ENCODE measurements at places on chromosomes 16 and 17.

DNA sequence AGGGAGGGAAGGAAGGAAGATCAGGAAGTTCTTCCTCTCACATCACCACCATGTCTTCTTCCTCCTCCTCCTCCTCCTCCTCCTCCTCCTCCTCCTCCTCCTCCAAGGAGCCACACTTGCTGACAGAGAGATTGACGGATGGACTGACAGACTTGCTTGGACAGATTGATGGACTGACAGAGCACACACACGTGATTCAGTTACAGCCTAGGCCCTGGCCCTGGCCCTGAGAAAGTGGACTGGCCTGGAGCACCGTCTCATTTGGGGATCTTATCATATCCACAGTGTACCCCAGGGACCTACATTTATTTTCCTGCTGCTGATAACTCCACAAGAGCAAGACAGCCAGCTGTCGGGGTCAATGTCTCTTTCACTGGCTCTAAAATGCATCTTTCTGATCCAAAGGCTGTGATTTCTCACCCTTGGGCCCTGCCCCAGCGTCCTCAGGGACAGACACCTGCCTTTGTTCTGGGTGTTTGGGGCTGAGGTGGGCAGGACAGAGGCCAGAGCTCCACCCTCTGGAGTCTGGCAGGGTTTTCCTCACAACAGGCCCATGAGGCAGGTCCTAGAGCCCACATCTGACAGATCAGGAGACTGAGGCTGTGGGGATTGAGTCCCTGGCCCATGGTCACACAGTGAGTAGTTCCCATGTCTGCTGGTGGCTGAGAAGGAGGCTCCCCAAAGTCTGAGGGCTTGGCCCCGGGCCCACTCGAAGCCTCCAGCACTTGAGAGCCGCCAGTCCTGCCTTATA is 2.3 kb upstream of the P2RX1 start:
- no peak for DNase-seq

GRCh38 chr16:46746821-46747776 is 1.0 kb downstream of the MYLK3 start:
- DNase-seq: peak; percentile 56

GRCh38 chr17:19337712-19338023 is 24.9 kb downstream of the B9D1 start:
- DNase-seq: no peak

DNA sequence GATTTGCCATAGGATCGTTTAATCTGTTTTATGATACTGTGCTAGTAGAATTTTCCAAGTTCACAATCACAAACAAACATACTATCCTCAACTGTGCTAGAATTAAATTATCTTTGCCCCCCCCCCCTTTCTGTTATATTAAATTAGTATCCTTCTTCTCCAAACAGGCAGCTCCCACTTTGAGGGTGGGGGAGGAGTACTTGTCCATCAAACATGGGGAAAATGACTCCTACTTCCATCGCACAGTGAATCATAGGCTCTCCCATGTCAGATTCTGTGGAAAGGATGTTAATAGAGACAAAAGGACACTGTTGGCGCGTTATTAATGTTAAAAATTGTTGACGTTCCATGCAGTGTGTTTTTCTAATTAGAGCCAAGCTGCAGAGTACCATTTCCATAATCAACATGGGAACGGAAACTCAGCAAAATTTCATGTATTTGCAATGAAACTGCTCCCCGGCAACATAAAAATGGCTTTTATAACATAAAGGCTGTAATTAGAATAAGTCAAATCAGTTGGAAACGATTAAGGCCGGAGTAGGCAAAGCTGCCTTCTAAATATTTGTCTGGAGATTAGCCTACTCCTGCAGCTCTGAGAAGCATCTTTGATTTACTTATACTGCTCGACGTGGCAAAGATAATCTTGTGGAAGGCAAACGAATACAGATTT is 104.6 kb downstream of the RBFOX1 start:
- no peak for DNase-seq

DNA sequence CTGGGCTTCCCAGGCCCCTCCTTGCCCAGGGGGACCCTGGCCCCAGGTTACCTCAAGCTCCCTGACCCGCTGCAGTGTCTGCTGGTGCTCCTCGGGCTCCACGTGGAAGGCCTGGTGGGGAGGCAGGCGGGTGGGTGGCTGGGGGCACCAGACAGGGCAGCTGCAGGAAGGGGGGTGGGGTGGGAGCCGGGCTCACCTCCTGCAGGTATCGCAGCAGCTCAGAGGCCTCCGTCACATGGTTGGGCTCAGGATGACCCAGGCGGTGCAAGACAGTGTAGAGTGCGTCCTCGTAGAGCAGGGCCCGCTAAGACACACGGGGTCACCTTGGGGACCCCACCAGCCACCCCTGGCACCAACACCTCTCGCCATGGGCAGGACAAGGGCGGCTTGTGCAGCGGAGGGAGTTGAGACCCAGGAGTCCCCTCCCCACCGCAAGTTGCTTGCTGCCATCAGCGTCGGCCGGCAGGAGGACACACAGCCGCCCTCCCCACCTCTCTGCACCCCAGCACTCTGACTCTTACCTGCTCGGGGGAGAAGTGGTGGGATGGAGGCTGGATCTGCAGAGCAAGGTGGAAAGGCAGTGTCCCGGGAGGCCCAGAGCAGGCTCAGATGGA is 1.1 kb downstream of the UNC13D start:
- no peak for DNase-seq

DNA sequence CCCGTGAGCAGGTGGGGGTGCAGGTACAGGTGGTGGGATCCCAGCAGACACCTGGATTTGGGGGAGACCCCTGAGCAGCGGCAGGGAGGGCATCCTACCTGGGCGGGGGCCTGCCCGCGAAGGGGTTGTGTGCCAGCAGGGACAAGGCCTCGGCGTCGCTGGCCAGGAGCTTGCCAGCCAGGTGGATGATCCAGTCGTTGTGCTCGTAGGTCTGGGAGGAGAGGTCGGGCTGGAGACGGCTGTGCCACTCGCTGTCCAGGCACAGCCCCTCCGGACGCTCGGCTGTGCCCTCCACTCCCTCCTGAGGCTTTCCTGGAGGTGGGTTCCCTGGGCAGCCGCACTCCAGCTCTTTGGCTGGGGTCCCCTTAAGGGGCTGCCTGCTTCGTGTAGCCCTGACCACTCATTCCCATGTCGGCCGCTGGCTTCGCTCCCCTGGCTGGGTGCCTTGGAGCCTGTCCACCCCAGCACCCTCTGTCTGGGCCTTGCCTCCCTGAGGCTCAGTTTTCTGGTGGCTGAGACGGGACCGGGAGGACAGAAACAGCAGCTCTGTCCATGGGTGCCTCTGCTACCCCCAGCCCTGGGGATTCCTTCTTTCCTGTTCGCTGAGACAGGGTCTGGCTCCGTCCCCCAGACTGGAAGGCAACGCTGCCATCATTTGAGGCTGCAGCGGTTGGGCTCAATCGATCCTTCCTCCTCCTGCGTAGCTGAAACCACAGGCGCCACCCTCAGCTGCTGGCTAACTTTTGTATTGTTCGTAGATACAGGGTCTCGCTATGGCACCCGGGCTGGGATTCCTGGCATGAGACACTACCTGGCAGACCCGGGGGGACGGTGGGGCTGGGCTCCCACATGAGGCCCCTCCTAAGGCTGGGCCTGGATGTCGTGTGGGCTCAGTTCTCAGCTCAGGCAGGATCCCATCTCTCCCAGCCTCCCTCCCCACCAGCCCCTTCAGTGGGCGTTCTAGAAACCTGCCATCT is 68.6 kb upstream of the GNG13 start:
- DNase-seq: no peak

DNA sequence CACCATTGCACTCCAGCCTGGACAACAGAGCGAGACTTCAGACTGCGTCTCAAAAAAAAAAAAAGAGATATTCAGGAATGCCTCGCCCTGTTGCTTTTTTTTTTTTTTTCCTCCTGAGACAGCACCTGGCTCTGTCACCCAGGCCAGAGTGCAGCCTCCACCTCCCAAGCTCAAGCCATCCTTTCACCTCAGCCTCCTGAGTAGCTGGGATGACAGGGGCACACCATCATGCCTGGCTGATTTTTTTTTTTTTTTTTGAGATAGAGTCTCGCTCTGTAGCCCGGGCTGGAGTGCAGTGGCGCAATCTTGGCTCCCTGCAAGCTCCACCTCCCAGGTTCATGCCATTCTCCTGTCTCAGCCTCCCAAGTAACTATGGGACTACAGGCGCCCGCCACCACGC is 8.0 kb downstream of the PHAF1 start:
- no peak for DNase-seq

- no peak for DNase-seq
Measured at GRCh38 chr17:11499881-11500280, 98.4 kb upstream of the DNAH9 start.

DNA sequence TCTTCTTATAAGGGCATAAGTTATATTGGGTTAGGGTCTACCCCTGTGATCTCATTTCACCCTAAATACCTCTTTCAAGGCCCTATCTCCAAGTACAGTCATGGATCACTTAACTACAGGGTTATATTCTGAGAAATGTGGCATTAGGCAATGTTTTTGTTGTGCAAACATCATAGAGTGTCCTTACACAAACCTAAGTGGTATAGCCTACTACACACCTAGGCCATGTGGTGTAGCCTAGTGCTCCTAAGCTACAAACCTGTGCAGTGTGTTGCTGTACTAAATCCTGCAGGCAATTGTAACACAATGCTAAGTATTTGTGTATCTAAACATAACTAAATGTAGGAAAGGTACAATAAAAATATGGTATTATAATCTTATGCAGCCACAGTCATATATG is 18.0 kb downstream of the CLEC3A start:
- DNase-seq: no peak

DNA sequence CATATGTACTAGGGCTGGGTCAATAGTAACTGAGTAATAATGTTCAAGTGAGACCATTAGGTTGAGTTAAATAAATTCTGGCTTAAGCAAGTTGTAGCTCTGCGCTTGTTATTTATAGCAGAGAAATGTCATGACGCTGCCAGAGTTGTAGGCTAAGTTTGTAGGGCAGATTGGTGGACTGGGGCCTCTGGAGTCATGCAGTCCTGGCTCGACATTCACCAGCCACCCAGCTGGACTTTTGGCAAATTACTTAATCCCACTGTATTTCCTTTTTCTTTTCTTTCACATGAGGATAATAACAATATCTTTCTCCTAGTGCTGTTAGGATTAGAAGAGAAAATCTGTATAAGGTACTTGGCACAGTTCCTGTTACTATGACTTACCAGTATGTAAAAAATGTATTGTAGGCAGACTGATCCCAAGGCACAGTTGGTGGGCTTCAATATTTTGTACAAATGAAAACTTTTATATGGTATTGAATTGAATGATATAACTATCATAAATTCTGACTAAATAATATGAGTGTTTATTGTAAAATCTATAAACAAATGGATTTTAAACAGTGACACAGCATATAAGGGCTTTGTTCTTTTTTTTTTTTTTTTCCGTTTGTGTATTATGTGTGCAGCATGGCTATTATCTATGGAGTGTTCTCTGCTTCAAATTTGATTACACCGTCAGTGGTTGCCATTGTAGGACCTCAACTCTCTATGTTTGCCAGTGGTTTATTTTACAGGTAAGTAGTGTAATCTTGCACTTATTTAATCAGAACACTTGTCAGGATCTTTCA is 2.6 kb downstream of the MFSD11 start:
- no peak for DNase-seq

- no peak for DNase-seq
Measured at GRCh38 chr16:53056392-53056881, 1.6 kb downstream of the CHD9 start.

GRCh38 chr16:89253548-89254287 is 36.2 kb downstream of the ZNF778 start:
- no peak for DNase-seq

GRCh38 chr17:45386178-45386577 is 46.5 kb downstream of the ARHGAP27 start:
- DNase-seq: no peak

- DNase-seq: peak; percentile 76
Measured at GRCh38 chr17:36947922-36948716, 635 bp upstream of the AATF start.

- DNase-seq: no peak
Measured at GRCh38 chr17:39011907-39012468, 44.8 kb upstream of the FBXO47 start.

Measured in G401 (cell line).